ENCODE measurements at places on chromosomes 3 and 15.

GRCh38 chr3:125271127-125271526 is 58.6 kb upstream of the SLC12A8 start:
- DNase-seq = no peak

DNA sequence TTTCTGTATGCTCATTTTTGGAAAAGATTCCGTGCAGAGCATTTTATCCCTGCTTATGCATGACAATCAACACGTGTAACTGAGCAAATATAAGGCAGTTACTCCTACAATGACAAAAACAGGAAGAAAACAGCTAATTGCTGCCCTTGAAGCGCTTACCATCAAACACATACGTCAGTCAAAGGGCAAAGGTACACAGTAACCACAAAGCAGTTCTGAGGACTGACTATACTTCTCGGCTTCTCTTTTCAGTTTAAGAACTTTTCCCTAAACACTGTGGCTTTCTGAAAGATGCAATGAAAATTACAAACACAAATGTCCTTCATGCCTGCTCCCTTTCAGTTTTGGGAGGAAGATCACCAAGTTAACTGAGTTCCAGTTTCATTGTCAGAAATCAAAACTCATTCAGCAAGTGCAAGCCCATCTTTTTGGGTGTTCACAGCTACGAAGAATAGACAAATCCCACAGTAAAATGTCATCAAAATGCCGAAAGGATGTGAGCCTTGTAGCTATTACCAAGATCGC is 602.8 kb downstream of the FOXP1 start:
- no peak for DNase-seq

DNA sequence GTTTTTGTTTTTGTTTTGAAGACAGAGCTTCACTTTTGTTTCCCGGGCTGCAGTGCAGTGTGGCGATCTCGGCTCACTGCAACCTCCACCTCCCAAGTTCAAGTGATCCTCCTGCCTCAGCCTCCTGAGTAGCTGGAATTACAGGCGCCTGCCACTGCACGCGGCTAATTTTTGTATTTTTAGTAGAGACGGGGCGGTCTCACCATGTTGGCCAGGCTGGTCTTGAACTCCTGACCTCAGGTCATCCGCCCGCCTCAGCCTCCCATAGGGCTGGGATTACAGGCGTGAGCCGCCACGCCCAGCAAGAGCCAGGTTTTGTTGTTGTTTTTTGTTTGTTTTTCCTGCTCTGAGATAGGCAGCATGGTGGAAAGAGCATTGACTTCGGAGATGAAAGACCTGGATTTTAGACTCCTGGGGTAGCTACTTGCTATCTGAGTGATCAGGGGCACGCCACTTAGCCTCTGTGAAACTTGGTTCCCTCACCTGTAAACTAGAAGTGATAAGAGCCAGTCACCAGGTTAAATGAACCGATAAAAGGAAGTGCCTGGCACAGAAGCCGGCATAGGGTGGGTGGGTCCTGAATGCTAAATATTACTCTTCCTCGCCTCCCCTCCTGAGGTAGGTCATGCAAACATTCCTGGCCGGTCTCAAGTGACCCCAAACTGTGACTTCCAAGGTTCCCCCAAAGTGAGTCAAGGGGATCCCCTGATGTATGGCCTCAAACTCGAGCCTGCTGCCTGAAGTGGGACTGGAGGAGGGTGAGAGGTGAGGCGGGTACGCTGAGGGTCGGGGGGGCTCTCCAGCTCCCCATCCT is 62.9 kb upstream of the MCF2L2 start:
- DNase-seq = no peak

GRCh38 chr3:117404141-117404540 is 694.6 kb downstream of the TUSC7 start:
- DNase-seq = no peak

DNA sequence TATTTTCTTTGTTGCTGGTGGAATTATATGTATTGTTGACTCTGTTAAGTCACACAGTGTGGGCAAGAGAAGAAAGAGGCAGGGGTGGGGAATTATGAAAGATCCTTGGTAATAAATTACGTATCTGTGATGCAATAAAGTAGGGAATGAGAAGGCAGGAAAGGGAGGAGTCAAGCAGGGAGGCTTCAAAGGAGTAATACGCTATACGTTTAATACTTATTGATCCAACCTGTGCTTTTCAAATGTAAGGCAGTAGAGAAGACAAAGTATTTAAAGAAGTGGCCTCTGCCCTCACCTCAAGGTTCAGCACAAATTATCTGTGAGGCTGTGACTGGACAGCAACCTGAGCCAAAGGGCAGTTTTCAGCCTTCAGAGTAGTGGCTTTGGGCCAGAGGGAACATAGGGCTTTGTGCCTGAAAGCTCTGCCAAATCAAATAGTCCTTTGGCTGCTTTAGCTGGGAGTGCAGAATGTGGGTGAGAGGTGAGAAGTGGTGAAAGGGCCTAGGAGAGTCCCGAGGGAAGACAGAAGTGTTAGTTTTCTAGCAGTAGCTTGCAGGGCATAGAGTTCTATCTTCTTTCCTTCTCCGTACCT is 1.2 kb upstream of the PLIN1 start:
- no peak for DNase-seq

- no peak for DNase-seq
Observed at GRCh38 chr3:31449318-31449717, 83.4 kb upstream of the STT3B start.

GRCh38 chr15:63826528-63826927 is 7.2 kb downstream of the HERC1 start:
- DNase-seq = no peak

DNA sequence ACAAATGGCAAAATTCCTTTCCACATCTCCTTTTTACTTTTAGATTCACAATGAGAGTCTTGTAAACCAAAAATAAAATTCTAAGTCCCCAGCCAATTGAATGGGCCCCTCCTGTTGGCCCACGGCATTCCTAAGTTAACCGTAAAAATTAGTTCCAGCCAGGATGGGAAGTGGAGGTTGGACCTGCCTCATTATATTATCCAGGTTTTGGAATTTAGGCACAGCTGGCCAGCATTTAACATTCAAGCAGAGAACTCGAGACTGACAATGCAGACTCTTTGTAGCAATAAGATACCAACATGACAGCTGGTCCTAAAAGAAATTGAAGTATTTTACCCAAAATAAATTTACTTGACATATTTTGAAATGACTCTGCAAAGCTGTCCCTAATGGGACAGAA is 321.0 kb upstream of the NAALADL2 start:
- DNase-seq = no peak

GRCh38 chr3:9316881-9317361 is 45.9 kb upstream of the THUMPD3 start:
- no peak for DNase-seq

All from activated T-cell treated with anti-CD3 and anti-CD28 coated beads for 48 hours (primary cell).